ENCODE measurements at places on chromosomes 16 and 17.
A peak's percentile ranks its signal among the peaks of the same experiment; 100 is the strongest.

DNA sequence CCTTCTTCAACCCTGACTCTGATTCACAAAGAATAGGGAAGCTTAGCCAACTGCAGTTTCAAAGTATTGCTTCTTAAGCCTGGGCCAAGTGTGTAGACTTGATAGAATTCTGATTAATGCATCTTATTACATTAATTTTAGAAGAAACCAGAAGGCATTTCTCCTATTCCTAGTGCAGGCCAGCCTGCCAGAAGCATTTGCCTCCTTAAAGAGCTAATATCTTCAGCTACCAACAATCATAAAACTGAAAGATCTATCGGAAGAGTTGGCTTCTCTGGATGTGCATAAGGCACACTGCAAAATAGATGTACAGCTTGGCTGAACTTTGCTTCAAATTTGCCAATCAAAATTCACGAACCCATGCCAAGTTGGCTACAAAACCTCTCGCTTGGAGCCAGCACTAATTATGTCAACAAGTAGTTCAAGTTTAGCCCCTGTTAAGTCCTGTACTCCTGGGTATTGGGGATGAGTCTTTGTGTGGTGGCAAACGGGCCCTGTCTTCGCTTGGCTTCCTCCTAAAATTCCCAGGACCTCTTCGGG lies 717.8 kb downstream of the WWOX start:
- DNase-seq = no peak

DNA sequence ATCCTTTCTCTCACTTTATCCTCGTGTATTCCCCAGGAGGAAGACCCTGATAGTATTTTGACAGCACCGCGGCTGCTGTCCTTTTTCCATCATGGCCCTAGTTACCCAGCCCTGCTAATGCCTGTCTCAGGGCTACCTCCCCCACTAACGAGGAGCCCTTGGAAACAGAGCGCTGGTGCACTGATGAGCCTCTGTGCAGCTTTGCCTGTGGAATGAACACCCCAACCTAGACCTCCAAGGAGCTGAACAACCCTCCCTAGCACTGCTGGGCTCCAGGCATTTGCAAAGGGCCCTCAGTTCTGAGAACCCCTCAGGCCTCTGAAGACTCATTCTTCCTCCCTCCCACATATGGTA lies 23.3 kb upstream of the CCL1 start:
- DNase-seq = no peak

DNA sequence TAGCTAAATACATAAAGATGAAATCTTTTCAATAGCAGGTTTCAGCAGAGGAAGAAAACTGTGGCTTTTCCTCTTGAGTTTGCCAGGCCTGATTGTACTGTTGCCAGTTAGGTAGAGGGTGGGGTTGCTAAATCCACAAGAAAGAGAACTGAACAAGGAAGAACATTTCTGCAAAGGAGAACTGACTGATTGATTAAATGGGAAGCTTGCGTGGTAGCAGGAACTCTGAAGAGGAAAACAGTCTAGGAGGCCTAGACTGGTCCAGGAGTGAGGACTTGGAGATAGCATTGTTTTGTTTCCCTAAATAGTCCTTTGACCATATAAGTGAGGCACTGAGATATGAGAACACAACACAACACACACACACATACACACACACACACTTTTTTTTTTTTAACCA lies 18.8 kb downstream of the LRRC36 start:
- no peak for DNase-seq

- DNase-seq = no peak
Observed at GRCh38 chr16:7315813-7316212, 16.8 kb upstream of the RBFOX1 start.

- peak; percentile 88 for DNase-seq
Observed at GRCh38 chr17:40340880-40341807, 23.4 kb downstream of the GJD3 start.

- DNase-seq = no peak
Observed at GRCh38 chr16:28607116-28607623, 2.7 kb downstream of the SULT1A1 start.

GRCh38 chr17:34527136-34527907 lies 52.1 kb upstream of the TMEM132E start:
- DNase-seq = no peak

DNA sequence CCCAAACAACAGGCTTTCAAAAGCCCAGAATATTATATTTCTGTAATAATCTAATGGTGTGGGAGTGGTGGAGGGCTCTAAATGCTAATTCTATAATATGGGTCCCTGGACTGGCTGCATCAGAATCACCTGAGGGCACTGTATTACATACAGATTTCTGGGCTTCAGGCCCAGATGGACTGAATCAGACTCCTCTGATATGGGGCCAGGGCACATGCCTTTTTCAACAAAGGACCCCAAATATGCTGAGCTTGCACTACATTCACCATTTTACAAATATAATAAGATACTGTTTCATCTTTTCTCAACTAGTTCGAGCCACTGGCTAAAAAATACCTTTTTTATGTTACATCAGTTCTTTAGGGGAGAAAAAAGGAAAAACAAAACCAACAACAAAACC lies 309.7 kb downstream of the MAP2K6 start:
- DNase-seq = no peak

DNA sequence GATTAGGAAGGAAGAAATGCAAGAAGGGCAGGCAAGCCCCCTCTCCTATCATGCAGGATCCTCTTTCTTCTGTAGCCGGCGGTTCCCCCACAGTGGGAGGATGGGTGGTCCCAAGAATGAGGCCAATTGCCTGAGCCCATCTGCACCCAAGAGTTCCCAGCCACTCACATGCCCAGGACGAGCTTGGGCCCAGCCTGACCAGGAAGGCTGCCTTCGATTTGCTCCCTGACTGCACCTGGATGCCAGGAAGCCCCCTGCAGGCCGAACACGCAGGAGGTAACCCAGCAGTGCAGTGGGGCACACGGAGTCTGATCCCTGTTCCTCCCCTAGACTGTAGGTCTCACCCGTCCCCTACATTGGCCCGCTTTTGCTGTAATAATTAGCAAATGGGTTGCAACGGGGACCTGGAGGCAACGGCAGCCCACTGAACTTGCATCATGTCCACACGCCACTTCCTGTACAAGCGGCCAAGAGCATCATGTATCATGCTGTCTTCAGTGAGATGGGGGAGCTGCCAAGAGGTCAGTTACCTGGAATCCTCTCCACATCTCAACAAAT lies 67.5 kb downstream of the AMFR start:
- no peak for DNase-seq

- DNase-seq = peak; percentile 78
Observed at GRCh38 chr17:7435676-7436555, 681 bp downstream of the TMEM102 start.

GRCh38 chr17:59378675-59379074 lies 47.2 kb downstream of the YPEL2 start:
- no peak for DNase-seq

All from SW480 (cell line).